Left colon (tissue), 2 donors: ENCODE measurements at places on chromosomes 16 and 17.

DNA sequence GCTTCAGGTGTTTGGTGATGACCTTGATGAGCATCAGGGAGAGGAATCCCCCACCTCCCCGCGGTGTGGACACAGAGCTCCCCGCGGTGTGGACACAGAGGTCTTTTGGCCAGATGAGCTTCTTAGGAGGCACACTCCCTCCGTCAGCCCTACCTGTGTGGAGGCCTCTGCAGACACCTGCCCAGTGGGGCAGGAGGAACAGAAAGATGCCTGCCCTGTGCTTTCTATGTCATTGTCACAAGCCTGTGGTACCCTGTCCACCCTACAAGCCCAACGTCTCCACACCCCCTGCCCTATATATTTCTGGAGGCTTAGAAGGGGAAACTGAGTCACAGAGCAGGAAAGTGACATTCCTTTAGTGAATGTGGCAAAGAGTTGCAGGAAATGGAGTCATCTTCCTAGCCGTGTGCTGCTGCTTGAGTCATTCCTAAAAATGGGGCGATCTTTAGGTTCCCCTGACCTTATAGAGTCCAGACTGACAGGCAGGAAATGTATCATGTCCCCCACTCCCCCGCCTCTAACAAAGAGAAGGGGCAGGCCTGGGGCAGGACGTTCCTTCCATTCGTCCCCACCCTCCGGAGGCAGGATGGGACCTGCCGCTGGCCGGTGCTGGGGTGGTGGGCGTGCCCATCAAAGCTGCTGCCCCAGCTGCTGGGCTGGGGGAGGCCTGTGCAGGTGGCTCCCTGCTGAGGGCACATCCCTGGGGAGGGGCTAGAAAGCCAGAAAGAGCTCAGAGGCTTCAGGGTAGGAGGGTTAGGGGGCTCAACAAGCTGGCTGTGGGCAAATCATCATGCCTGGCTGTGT lies 1.0 kb upstream of the C16orf74 start:
- DNase-seq = no peak

- no peak for DNase-seq
Observed at GRCh38 chr16:11740567-11740966, 2.1 kb downstream of the TXNDC11 start.

DNA sequence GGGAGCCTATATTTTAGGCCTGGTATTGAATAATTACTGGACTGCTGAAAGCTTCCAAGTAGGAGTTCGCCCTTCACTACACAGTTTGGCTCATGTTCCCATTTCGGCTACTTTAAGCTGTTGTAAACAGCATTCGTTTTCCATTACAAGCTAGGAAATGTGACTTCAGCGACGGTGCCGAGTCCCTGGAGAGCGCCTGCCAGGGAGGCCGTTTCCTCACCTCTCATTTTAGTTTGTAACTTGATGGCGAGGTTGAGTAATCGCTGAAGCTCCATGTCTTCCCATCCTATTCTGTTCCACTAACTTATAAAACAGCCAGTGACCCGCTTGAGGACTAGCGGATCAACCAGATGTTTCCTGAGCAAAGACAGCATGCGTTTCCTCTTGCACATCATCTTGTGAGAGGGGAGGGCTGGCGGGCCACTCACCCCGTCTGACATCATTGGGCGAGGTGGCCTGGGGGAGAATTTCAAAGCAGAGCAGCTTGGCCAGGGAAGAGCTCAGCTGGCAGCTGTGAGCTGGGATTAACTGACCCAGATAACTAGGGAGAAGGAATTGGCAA lies 32.9 kb downstream of the PCTP start:
- peak; percentile 26 for DNase-seq

DNA sequence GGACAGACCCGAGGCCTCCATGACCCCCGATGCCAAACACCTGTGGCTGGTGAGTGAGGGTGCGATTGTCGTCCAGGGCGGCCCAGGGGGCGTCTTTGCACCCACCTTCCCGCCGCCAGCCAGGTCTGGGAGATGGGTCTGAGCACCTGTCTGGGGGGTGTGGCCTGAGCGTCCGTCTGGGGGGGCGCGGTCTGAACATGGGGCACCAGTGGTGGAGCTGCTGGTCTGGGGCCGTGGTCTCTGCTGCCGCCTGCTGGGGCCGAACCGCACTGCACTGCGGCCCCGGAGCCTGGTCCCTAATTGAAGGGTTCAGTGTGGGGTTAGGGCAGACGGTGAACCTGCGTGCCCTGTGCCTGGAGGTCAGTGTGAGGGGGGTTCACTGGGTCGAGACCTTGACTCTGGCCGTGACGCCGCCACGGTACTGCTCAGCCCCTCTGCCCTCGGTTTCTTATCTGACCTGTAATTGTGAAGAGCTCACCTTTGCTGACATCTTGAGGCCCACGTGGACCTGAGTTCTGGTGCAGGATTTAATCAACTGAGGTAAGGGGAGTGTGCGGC lies 12.6 kb upstream of the TCF25 start:
- DNase-seq = peak; percentile 72

DNA sequence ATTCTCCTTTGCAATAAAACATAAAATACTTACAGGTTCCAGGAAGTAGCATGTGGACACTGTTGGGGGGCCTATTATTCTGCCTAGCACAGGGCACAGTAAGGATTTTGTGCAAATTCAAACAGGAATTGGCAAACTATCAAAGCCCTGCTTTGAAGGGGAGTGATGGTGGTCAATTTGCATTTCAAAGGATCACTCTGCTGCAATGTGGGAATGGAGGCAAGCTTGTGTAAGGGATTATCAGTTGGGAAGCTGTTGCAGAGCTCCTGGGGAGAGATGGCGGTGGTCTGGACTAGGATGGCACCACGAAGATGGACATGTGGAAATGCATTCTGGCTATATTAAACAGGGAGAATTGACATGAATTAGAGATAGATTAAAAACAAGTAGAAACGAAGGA lies 990.7 kb upstream of the RBFOX1 start:
- DNase-seq = no peak

- DNase-seq = peak; percentile 30
Observed at GRCh38 chr16:2237493-2238149, 1.4 kb downstream of the DNASE1L2 start.

- no peak for DNase-seq
Observed at GRCh38 chr17:22492331-22492730, 800.0 kb downstream of the KCNJ18 start.
